ENCODE measurements at places on chromosomes 11 and 22. TPM values are rescaled to one million over a fixed set of nuclear protein-coding genes. Genes with fewer than 3 reads are reported as not detected.
A peak's percentile ranks its signal among the peaks of the same experiment; 100 is the strongest.

DNA sequence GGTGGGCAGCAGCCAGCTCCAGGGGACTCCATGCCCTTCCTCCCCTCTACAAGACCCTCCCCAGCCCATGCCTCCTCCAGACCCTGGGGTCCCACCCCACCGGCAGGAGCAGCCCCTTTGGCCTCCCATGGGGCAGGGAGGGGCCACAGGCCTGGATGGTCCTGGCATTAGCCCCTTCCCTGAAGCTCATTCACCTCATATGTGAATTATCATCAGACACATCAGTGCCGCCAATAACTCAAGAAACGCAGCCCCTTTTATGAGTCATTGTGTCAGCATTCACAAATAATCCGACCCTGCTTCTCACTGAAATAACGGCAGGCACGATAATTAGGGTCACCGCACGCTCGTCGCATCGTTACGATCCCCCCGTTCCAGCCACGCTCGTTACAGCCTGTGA, 124.2 kb downstream of the BRD1 start:
- no peaks in the 10 kb centered on the region for H3K27me3 ChIP-seq
- no peaks in the 10 kb centered on the region for H3K4me1 ChIP-seq
- no peak overlapping the region for H3K4me3 ChIP-seq
- DNase-seq = no peak
- H3K36me3 ChIP-seq = no peaks in the 10 kb centered on the region

The P2RY2 gene
- total RNA-seq = 2.4 TPM

The MUC5AC gene
- total RNA-seq = 0.03 TPM

The CREB3L1 gene
- 35.6 TPM for total RNA-seq

DNA sequence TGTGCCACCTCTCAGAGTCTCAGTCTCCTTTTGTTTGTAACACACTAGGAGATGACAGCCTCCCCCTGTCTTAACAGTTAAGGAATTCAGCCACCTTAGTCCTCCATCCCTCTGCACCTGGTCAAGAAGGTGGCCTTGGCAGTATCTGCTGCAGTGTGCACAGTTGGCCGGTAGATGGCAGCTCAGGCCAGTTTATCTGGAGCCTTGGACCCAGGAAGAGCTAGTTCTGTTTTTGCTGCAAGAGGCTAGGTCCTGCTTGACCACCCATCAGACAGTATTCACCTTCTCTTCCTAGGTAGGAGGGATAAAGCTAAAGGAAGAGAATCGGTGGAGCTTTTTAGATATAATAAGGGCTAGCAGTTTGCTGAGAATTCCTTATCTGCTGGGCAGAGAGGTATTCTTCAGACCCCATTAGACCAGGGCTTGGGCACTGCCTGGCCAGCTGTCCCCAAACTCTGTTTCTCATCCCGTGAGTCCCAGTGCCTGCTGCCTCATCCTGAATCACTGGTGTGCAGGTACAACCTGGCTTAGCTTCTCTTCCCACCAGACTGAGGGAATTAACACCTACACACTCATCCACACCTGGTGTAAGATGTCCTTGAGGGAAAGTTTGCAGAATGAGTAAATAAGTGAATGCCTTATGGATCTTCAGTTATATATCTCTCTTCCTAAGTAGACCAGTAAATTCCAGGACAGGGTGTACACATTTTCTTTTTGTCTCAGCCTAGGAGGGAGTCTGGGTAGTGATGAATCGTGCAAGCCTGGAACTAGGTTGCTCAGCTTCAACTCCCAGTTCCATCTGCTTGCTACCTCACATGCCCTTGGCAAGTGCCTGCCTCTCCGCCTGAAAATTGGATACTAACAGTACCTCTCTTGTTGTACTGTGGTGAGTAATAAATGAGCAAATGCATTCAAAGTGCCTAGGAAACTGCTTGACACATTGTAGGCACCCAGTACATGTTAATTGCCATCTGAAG, 70.8 kb upstream of the NARS2 start:
- H3K36me3 ChIP-seq = no peaks in the 10 kb centered on the region
- H3K27me3 ChIP-seq = peaks cover 11% of the 10 kb centered on the region
- H3K4me1 ChIP-seq = 0 out of 2 replicates have a peak, but pooled peaks cover 2% of the 10 kb centered on the region
- peak; percentile 66 for DNase-seq
- no peak overlapping the region for H3K4me3 ChIP-seq

- H3K27ac ChIP-seq = no peak overlapping the region
- no peaks in the 10 kb centered on the region for H3K27me3 ChIP-seq
- no peak for DNase-seq
- no peaks in the 10 kb centered on the region for H3K4me1 ChIP-seq
Measured at GRCh38 chr22:45131749-45132148, 32.0 kb upstream of the NUP50 start.

The EFCAB6 gene
- 0.21 TPM for total RNA-seq

The RBMXL2 gene
- 0.10 TPM for total RNA-seq

GRCh38 chr11:24124876-24125275, 372.0 kb upstream of the LUZP2 start:
- no peaks in the 10 kb centered on the region for H3K36me3 ChIP-seq
- no peak for DNase-seq
- H3K4me1 ChIP-seq = no peaks in the 10 kb centered on the region
- no peak overlapping the region for H3K27ac ChIP-seq
- H3K27me3 ChIP-seq = no peaks in the 10 kb centered on the region

The SPTBN2 gene
- total RNA-seq = 7.3 TPM

The ZW10 gene
- 31.5 TPM for total RNA-seq

GRCh38 chr11:7311903-7312302, 60.2 kb downstream of the SYT9 start:
- no peaks in the 10 kb centered on the region for H3K36me3 ChIP-seq
- DNase-seq = no peak
- no peaks in the 10 kb centered on the region for H3K4me1 ChIP-seq
- H3K4me3 ChIP-seq = no peak overlapping the region
- H3K27ac ChIP-seq = no peak overlapping the region
- no peaks in the 10 kb centered on the region for H3K27me3 ChIP-seq

DNA sequence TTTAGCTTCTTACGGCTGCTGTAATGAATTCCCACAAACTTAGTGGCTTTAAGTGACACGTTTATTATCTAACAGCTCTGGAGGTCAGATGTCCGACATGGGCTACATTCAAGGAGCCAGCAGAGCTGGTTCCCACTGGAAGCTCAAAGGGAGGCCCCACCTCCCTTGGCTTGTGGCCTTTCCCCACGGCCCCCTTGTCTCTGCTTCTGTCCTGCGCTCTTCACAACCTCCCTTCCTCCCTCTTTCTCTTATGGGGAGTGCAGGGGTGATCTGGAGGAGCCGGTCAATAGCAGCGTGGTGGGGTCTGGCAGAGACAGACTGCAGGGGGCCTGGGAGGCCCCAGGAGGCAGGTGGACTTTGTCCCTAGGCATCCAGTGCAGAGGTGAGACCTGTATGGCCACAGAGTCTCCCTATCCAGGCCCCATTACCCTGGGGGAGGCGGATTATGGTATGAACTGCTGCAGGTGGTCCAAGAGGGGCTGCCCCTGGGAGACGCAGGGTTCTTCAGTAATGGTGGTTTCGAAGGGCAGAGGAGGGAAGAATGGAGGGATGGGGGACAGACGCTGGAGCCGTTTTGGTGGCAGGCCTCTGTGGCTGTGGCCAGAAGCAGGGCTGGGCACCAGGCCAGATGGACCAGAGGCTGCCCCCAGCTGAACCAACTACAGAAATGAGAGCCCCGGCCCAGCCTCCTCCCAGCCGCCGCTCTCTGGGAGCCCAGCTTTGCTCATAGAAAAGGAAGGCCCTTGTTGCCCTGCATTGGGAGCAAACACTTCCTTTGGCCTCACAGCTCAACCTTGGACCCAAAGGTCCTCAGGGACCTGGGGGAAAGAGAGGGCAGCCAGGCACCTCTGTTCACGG, 30.7 kb upstream of the KCNQ1OT1 start:
- peaks cover 7% of the 10 kb centered on the region for H3K4me1 ChIP-seq
- H3K4me3 ChIP-seq = no peak overlapping the region
- no peaks in the 10 kb centered on the region for H3K36me3 ChIP-seq
- H3K27ac ChIP-seq = no peak overlapping the region
- no peak for DNase-seq
- H3K27me3 ChIP-seq = no peaks in the 10 kb centered on the region

GRCh38 chr11:116893437-116893836, 56.0 kb upstream of the APOA1 start:
- no peak overlapping the region for H3K27ac ChIP-seq
- H3K4me3 ChIP-seq = no peak overlapping the region
- no peak for DNase-seq
- no peaks in the 10 kb centered on the region for H3K36me3 ChIP-seq
- no peaks in the 10 kb centered on the region for H3K4me1 ChIP-seq

- DNase-seq = no peak
- H3K4me3 ChIP-seq = no peak overlapping the region
- no peak overlapping the region for H3K27ac ChIP-seq
Measured at GRCh38 chr22:24175160-24175808, 6.0 kb upstream of the SUSD2 start.

The ANKRD49 gene
- 15.4 TPM for total RNA-seq

- no peak overlapping the region for H3K27ac ChIP-seq
- peaks cover 32% of the 10 kb centered on the region for H3K4me1 ChIP-seq
- H3K36me3 ChIP-seq = no peaks in the 10 kb centered on the region
- no peak for DNase-seq
Measured at GRCh38 chr11:12731841-12732336, 57.7 kb downstream of the TEAD1 start.

The PARVG gene
- total RNA-seq = 0.21 TPM

GRCh38 chr22:17228725-17229126, 9.5 kb upstream of the ADA2 start:
- no peaks in the 10 kb centered on the region for H3K36me3 ChIP-seq
- no peak overlapping the region for H3K27ac ChIP-seq
- H3K4me1 ChIP-seq = no peaks in the 10 kb centered on the region
- H3K4me3 ChIP-seq = no peak overlapping the region
- no peak for DNase-seq

- no peak for DNase-seq
- no peaks in the 10 kb centered on the region for H3K36me3 ChIP-seq
- H3K27ac ChIP-seq = peak overlapping the region; percentile 71
- H3K27me3 ChIP-seq = no peaks in the 10 kb centered on the region
- H3K4me3 ChIP-seq = no peak overlapping the region
Measured at GRCh38 chr22:38033522-38034277, 23.5 kb upstream of the PICK1 start.

The INSC gene
- 0.08 TPM for total RNA-seq

- H3K27ac ChIP-seq = no peak overlapping the region
- H3K4me3 ChIP-seq = no peak overlapping the region
- H3K27me3 ChIP-seq = no peaks in the 10 kb centered on the region
- no peak for DNase-seq
- H3K4me1 ChIP-seq = no peaks in the 10 kb centered on the region
Measured at GRCh38 chr11:91158891-91159537, 936.2 kb upstream of the CHORDC1 start.

- no peak for DNase-seq
- H3K4me1 ChIP-seq = no peaks in the 10 kb centered on the region
- no peak overlapping the region for H3K4me3 ChIP-seq
- no peak overlapping the region for H3K27ac ChIP-seq
Measured at GRCh38 chr11:37811349-37811748, 1213.3 kb upstream of the RAG2 start.

- H3K4me1 ChIP-seq = no peaks in the 10 kb centered on the region
- H3K27me3 ChIP-seq = no peaks in the 10 kb centered on the region
- H3K36me3 ChIP-seq = no peaks in the 10 kb centered on the region
Measured at GRCh38 chr11:46480909-46481308, 89.3 kb upstream of the CHRM4 start.

The OR51B2 gene
- not detected for total RNA-seq

Measured in Panc1 (cell line).